ENCODE measurements at places on chromosomes 3 and 15. TPM values are rescaled to one million over a fixed set of nuclear protein-coding genes. Genes with fewer than 3 reads are reported as not detected.

Gene CMTM7
- total RNA-seq = 0.69 TPM

Gene CAMK2N2
- total RNA-seq = 15.0 TPM

Gene ARF4
- 124 TPM for total RNA-seq

Gene TRPM1
- total RNA-seq = not detected

Gene ACSBG1
- 9.9 TPM for total RNA-seq

Gene GP5
- under 0.01 TPM for total RNA-seq

Gene LINGO1
- 45.2 TPM for total RNA-seq

Gene SLC24A5
- 0.92 TPM for total RNA-seq

Gene PARP6
- total RNA-seq = 93.0 TPM

Gene TTC21A
- 3.2 TPM for total RNA-seq

Gene FAM107A
- 25.1 TPM for total RNA-seq

Gene ALDH1A2
- total RNA-seq = 7.4 TPM

Gene CHRNA7
- 12.7 TPM for total RNA-seq

Gene PFKFB4
- total RNA-seq = 20.8 TPM

Gene BCL2A1
- total RNA-seq = 3.0 TPM

Gene GNAT1
- not detected for total RNA-seq

Gene CADM2
- 172 TPM for total RNA-seq

Gene MYH15
- total RNA-seq = 1.2 TPM

Gene HDC
- total RNA-seq = 22.1 TPM

Gene CCR3
- not detected for total RNA-seq

Gene SPATA12
- not detected for total RNA-seq

Gene GOLGA8H
- total RNA-seq = 2.1 TPM

Gene TOMM70
- 123 TPM for total RNA-seq

Gene PCOLCE2
- total RNA-seq = 13.6 TPM

Gene MORC1
- 0.23 TPM for total RNA-seq

Gene SCG5
- 157 TPM for total RNA-seq

Gene LIPC
- not detected for total RNA-seq

Gene TP63
- total RNA-seq = 0.23 TPM

Gene CLDND1
- total RNA-seq = 153 TPM

Gene TPM1
- 122 TPM for total RNA-seq

Gene PROK2
- total RNA-seq = 5.5 TPM

Gene PP2D1
- not detected for total RNA-seq

Gene EXOG
- 22.1 TPM for total RNA-seq

Gene PODXL2
- total RNA-seq = 192 TPM

Gene AGTR1
- total RNA-seq = 1.4 TPM

Gene UACA
- total RNA-seq = 22.4 TPM
